Iris pigment epithelial cell (primary cell): ENCODE measurements at places on chromosomes 4 and X.

DNA sequence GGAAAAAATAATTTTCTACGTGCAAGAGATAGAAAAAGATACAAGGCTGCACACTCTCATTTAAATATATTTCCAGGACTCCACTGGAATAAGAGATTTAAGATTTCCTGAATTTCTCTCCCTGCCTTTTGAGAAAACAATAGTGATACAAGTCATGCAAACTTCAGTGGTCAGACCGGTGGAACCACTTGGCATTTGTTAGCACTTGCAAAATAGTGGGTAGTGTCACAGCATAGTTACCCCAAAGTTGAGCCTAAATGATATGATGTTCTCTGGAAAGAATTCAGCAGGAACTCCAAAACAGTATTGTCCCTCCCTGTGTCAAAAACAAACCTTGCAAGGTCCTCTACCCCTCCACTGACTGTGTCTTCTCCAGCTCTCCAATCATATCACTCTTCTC, 102.3 kb downstream of the ANKRD50 start:
- DNase-seq: no peak

DNA sequence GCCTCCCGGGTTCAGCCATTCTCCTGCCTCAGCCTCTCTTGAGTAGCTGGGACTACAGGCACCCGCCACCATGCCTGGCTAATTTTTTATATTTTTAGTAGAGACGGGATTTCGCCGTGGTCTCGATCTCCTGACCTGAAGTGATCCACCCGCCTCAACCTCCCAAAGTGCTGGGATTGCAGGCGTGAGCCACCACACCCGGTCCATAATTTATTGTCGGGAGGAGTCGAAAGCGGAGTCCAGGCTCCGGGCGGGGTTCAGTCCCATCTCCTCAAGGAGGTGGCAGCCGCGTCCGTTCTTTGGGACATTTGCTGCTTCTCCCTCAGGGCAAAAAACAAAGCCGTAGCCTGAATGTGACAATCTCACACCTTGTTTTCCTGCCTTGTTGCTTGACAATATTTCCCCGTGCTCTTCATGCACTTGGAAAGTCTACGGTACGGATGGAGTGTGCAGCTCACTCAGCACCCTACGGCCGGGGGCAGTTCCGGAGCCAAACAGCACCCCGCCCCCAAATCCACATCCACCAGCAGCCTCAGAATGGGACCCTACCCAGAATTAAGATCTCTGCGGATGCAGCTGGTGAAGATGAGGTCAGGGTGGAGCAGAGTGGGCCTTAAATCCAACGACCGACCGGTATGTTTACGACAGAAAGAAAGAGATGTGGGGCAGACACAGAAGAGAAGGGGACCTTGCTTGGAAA, 9.6 kb downstream of the GTPBP6 start:
- DNase-seq: no peak

DNA sequence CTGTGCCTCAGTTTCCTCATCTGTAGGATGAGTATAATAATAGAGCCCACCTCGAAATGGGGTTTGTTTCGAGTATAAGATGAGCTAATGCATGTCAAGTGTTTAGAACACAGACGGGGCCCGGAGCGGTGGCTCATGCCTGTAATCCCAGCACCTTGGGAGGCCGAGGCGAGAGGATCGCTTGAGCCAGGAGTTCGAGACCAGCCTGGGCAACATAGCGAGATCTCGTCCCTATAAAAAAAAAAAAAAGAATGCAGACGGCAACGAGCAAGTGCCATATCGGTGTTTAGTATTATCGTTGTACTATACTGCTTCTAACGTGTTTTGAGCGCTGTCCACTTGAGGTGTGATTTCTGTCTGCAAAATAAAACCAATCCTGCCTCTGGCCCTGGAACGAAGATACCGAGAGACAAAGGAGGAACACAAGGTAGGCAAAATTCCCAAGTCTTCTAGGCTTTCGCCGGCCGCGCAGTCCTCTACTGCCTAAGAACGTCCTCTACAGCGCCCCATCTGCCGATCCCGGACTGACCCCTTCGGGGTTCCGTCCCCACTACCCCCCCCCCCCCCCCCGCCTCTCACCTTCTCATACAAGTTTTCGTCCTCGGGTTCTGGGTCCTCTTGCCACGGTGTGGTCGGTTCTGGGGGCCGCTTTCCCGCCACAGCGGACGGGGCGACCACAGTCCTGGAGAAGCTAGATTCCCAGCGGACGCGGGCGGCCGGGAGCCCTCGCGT, 442 bp downstream of the NDUFB11 start:
- peak; percentile 19 for DNase-seq

- no peak for DNase-seq
Measured at GRCh38 chrX:35675151-35675550, 123.0 kb upstream of the MAGEB16 start.

- DNase-seq: no peak
Measured at GRCh38 chrX:37690119-37690518, 4.5 kb downstream of the XK start.

DNA sequence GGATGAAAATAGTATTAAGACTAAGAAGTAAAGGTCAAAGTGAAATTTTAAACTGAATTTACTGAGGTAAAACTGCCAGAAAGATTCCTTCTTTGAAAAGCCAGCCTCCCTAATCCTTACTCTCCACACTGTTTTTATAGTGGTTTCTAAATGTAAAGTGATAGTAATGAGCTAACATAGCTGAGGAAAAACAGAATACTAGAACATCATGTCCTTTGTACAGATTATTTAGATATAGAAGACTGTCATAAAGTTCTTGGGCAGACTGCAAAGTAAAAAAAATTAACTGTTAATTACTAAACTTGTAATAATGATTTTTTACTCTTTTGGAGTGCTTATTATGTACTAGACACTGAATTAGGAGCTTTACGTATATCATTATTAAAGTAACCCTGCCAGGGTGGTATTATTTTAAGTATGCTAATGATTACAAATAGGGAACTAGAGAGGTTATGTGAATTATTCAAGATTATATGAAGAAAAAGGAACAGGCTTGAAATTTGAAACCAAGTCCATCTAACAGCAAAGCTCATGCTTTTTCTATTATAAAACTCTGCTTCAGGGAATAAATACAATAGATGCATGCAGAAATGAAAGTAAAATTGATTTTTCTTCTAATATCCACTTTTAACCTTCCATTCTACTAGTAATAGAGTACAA, 150.5 kb downstream of the TBCK start:
- peak; percentile 36 for DNase-seq
